Hair follicle dermal papilla cell (primary cell): ENCODE measurements at places on chromosomes 16 and 17. TPM values are rescaled to one million over a fixed set of nuclear protein-coding genes. Genes with fewer than 3 reads are reported as not detected.

GIT1 gene
- total RNA-seq = 25.6 and 30.2 TPM in 2 replicates

PRRT2 gene
- 5.2 and 6.5 TPM in 2 replicates for total RNA-seq

KRTAP2-2 gene
- not detected in 2 replicates for total RNA-seq

ETV4 gene
- 0.73 and 1.1 TPM in 2 replicates for total RNA-seq

GRAP gene
- total RNA-seq = 0.32 TPM in 1 of 2 replicates, not detected in the other

ABCA10 gene
- total RNA-seq = 5.0 and 8.4 TPM in 2 replicates

DUSP3 gene
- 67.3 and 75.3 TPM in 2 replicates for total RNA-seq

CAPNS2 gene
- total RNA-seq = 1.6 and 1.8 TPM in 2 replicates

SLC38A8 gene
- total RNA-seq = not detected in 2 replicates

SLC5A11 gene
- total RNA-seq = 0.12 TPM in 1 of 2 replicates, not detected in the other

BRICD5 gene
- total RNA-seq = 0.65 and 1.1 TPM in 2 replicates

TMUB2 gene
- total RNA-seq = 35.9 and 38.9 TPM in 2 replicates

ADAP2 gene
- total RNA-seq = 0.24 and 0.32 TPM in 2 replicates

CES5A gene
- not detected in 2 replicates for total RNA-seq

PCGF2 gene
- 3.6 and 3.9 TPM in 2 replicates for total RNA-seq

NME3 gene
- 35.1 and 37.2 TPM in 2 replicates for total RNA-seq

TMC8 gene
- total RNA-seq = not detected in 2 replicates

ARL5C gene
- total RNA-seq = not detected in 2 replicates

ITGAX gene
- total RNA-seq = not detected in 2 replicates

SPATA22 gene
- total RNA-seq = 0.49 and 0.85 TPM in 2 replicates

TP53TG3D gene
- 0.49 and 1.2 TPM in 2 replicates for total RNA-seq

TMC7 gene
- 0.81 and 0.97 TPM in 2 replicates for total RNA-seq

SEPTIN1 gene
- total RNA-seq = 0.12 and 0.32 TPM in 2 replicates

TBC1D16 gene
- 28.7 and 38.3 TPM in 2 replicates for total RNA-seq

MYLK3 gene
- total RNA-seq = 0.12 and 0.16 TPM in 2 replicates

C1QL1 gene
- total RNA-seq = 0.49 and 0.65 TPM in 2 replicates

TLCD2 gene
- 5.2 and 5.7 TPM in 2 replicates for total RNA-seq

ASIC2 gene
- not detected in 2 replicates for total RNA-seq

SDR42E2 gene
- total RNA-seq = not detected in 2 replicates

CCL2 gene
- total RNA-seq = 48.5 and 59.3 TPM in 2 replicates

KLHL10 gene
- total RNA-seq = 0.12 and 1.3 TPM in 2 replicates
